KG1 (cell line): ENCODE measurements at places on chromosomes 3 and 15.

- no peak for DNase-seq
Measured at GRCh38 chr3:71754610-71755253, 1.1 kb downstream of the GPR27 start.

GRCh38 chr3:191070762-191071403, 128.2 kb upstream of the OSTN start:
- DNase-seq = no peak

- no peak for DNase-seq
Measured at GRCh38 chr15:93071469-93071936, 17.5 kb downstream of the RGMA start.

GRCh38 chr3:120487191-120487650, 36.4 kb upstream of the FSTL1 start:
- no peak for DNase-seq

- no peak for DNase-seq
Measured at GRCh38 chr3:182220471-182220870, 508.7 kb downstream of the SOX2 start.

DNA sequence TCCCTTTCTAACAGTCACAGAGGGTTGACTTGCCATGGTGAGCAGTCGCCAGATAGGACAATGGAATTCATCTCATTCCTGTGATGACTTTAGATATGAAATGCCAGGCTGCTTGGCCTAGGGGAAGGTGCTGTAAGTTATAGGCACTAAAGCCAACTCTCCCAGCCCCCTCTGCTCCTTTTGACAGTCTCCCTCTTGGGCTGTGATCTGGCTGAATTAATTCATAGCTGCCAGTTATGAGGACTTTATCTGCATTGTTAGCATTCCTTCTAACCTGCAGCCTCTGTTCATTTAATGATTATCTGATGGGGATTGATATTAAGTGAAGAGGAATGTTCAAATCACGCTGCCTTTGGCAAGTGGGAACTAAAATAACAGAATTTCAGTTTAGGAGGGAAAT, 427.1 kb upstream of the RASGRP1 start:
- DNase-seq = no peak

DNA sequence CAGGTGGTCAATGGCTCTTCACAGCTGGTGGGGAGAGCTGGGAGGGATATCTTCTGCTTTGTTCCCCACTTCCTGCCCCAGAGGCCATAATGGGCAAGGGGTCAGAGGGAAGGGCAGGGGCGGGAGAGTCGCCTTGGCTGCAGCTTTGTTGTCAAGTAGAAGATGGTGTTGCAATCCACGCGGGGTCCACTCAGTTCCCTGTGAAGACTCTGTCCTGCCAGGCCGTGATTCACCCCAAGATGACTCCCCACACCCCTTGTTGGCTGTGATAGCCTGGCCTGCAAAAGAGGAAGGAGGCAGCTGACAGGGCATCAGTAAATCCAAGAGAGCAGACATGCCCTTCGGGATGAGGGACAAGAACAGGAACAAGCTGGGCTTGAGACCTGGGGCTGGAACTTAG, 6.9 kb downstream of the GALNT15 start:
- DNase-seq = no peak

GRCh38 chr15:64865126-64865997, 23.6 kb downstream of the PLEKHO2 start:
- no peak for DNase-seq

DNA sequence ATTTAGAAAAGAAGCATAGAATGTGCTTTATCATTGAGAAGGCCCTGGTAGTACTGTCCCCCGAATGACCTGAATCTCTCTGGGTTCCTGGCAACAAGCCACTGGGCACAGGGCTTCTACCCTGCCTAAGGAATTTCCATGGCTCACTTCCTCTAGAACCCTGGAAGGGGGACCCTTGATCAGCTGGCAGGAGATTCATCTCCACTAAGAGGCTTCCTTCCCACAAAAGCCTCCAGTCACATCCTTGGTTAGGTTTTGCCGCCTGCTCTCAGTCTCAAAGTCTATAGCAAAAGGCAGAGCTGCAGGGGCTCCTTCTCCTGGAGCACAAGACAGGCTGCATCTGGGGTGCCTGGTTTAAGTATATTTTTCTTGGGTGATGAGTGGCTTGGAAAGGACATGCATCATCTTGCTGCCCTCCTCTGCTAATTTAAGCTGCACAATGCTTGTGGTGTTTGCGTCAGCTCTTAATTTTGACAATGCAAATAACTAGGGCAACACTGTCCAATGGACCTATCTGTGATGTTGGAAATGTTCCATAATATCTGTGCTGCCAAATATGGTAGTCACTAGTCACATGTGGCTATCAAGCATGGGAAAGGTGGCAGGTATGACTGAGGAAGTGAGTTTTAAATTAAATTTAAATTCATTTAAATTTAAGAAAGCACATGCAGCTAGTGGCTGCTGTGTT, 33.4 kb upstream of the RARRES1 start:
- no peak for DNase-seq

DNA sequence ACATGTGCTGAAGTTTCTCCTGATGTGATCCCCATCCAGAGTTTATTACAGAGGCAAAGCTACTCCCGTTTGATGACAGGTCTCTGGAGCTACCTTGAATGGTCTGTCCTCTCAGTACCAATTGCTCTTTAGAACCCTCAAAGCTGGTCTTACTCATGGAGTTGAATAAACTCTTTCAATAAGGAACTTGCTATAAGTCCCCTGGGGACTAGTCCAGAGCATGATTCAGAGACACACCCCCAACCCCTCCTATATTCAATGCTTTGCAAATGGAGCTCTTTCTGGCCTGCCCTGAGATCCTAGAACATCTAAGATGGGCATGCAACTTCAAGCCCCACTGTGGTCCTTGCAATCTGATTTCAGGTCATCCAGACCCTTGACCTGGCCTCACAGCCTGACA, 23.9 kb upstream of the TPM1 start:
- DNase-seq = no peak

DNA sequence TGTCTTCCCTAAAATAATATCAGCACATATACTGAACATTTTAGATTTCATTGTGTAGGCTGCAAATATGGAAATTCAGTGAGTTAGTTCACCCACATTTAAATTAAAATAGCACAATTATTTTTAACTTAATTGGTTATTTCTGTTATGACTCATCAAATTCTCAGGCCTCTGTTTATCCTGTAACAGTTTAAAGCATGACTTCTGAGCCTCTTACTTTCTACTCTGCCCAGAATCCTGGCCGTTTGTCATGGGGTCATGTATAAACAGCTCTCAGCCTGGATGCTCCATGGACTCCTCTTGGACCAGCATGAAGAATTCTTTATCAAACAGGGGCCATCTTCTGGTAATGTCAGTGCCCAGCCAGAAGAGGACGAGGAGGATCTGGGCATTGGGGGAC, 12.2 kb downstream of the TUBGCP4 start:
- no peak for DNase-seq
